Mammary microvascular endothelial cell (primary cell): ENCODE measurements at places on chromosomes 3 and 15. TPM values are rescaled to one million over a fixed set of nuclear protein-coding genes. Genes with fewer than 3 reads are reported as not detected.

ATP13A5 gene
- 0.13 TPM in 1 of 2 replicates, not detected in the other for total RNA-seq

ARL8B gene
- total RNA-seq = 33.8 and 35.0 TPM in 2 replicates

HGD gene
- total RNA-seq = 0.13 and 0.20 TPM in 2 replicates

GOLGA8G gene
- not detected in 2 replicates for total RNA-seq

NR1I2 gene
- total RNA-seq = under 0.01 and 0.05 TPM in 2 replicates

SAMD7 gene
- total RNA-seq = not detected in 2 replicates

TRIM42 gene
- total RNA-seq = not detected in 2 replicates

GOLGA6D gene
- total RNA-seq = not detected in 2 replicates

ZKSCAN7 gene
- total RNA-seq = 1.00 and 1.8 TPM in 2 replicates

COL6A6 gene
- total RNA-seq = not detected in 2 replicates

ZNF80 gene
- total RNA-seq = not detected in 2 replicates

TF gene
- 0.07 TPM in 1 of 2 replicates, not detected in the other for total RNA-seq

CPA3 gene
- 0.33 and 2.3 TPM in 2 replicates for total RNA-seq

CEP152 gene
- total RNA-seq = 4.2 and 4.4 TPM in 2 replicates

ADAMTS9 gene
- total RNA-seq = 48.9 and 51.8 TPM in 2 replicates

CDHR4 gene
- not detected in 2 replicates for total RNA-seq

STRIT1 gene
- not detected in 2 replicates for total RNA-seq

AEN gene
- total RNA-seq = 62.8 and 67.7 TPM in 2 replicates

CPB1 gene
- total RNA-seq = not detected in 2 replicates

ITGB5 gene
- total RNA-seq = 190 and 217 TPM in 2 replicates

DPPA2 gene
- total RNA-seq = not detected in 2 replicates

DUOXA1 gene
- not detected in 2 replicates for total RNA-seq

C2CD4B gene
- 33.0 and 43.0 TPM in 2 replicates for total RNA-seq

PLS1 gene
- 0.13 and 1.2 TPM in 2 replicates for total RNA-seq

RBPMS2 gene
- total RNA-seq = 0.05 and 0.07 TPM in 2 replicates

IL12A gene
- total RNA-seq = 2.3 and 6.7 TPM in 2 replicates
